ENCODE measurements at places on chromosomes 2 and 18. TPM values are rescaled to one million over a fixed set of nuclear protein-coding genes. Genes with fewer than 3 reads are reported as not detected.

Gene TTN
- total RNA-seq: 28.1 TPM

Gene INO80D
- total RNA-seq: 38.7 TPM

Gene MARCHF4
- not detected for total RNA-seq

Gene ANKAR
- total RNA-seq: 17.4 TPM

DNA sequence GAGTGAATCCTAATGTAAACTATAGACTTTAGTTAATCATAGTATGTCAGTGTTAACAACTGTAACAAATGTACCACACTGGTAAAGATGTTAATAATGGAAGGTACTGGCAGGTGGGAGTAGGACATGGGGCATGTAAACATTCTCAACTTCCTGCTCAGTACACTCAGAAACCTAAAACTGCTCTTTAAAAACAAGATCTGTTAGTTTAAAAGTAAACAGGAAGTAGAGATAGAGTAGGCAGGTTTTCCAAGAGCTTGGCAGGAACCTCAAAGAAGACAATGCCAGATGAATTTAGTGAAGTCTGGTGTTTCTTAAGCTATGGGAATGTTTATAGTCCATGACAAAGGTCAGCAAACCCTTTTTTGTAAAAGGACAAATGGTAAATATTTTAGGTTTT lies 46.6 kb downstream of the CCDC138 start:
- DNase-seq: no peak

DNA sequence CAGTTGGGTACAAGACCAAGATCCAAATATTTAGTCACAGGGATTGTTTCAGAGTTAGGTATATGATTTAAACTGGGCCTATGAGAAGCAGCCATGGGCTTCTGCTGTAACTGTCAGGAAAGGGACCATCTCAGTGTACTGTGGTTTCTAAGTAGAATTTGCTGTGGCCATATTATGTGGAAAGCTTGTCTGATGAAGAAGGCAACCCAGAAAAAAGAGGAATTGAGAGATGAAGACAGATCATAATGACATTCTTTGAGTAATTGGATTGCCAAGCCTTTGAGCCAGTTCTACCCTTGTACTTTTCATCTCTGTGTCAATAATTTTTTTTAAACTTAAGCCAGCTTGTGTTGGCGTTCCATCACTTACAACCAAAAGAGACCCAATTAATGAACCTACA lies 259.6 kb downstream of the NUP35 start:
- DNase-seq: no peak

DNA sequence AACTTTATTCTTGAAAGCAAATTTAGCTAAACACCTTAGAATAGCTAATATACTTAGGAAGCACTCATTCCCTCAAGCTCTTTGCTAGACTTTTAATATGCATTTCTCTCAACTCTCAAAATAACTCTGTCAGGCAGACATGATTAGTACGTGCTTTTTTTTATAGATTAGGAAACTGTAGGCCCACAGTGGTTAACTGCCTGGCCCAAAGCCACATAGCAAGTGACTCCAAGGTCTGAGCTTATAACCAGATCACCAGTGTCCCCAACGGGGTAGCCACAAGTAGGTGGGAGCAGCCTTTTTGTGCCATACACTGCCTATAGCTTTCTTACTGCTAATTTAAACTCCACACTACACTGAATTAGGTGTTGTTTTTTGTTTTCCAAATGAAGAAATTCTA lies 576.8 kb downstream of the METTL4 start:
- no peak for DNase-seq

- no peak for DNase-seq
Observed at GRCh38 chr2:104344985-104345384, 508.9 kb upstream of the POU3F3 start.

- no peak for DNase-seq
Observed at GRCh38 chr2:130371723-130372054, 15.8 kb downstream of the PTPN18 start.

GRCh38 chr2:229652796-229653195 lies 61.6 kb downstream of the DNER start:
- no peak for DNase-seq
